ENCODE measurements at places on chromosomes 5 and 9. TPM values are rescaled to one million over a fixed set of nuclear protein-coding genes. Genes with fewer than 3 reads are reported as not detected.

Gene IARS1
- 64.3 TPM for total RNA-seq

Gene RAB14
- 29.3 TPM for total RNA-seq

Gene SH3GL2
- total RNA-seq: not detected

Gene RIC1
- total RNA-seq: 20.1 TPM

Gene NPDC1
- total RNA-seq: 9.4 TPM

Gene ABL1
- total RNA-seq: 47.1 TPM

Gene SLC6A3
- total RNA-seq: not detected

Gene INSL6
- total RNA-seq: not detected

Gene LRRC19
- not detected for total RNA-seq

Gene GIN1
- total RNA-seq: 12.8 TPM

Gene RALGPS1
- total RNA-seq: 3.9 TPM

Gene CARD9
- 3.0 TPM for total RNA-seq

Gene SPATA31C1
- not detected for total RNA-seq

Gene GPR151
- not detected for total RNA-seq

Gene PCDHGB6
- 9.5 TPM for total RNA-seq

Gene GABRA1
- total RNA-seq: not detected

Gene C5
- 1.9 TPM for total RNA-seq

Gene OCLN
- total RNA-seq: 2.5 TPM

Gene NR6A1
- 1.5 TPM for total RNA-seq

Gene OR1J2
- not detected for total RNA-seq

Gene ASS1
- total RNA-seq: 192 TPM

Gene OR1Q1
- total RNA-seq: not detected

Gene SPATA31A3
- not detected for total RNA-seq
